ENCODE measurements at places on chromosomes 5 and 9.

DNA sequence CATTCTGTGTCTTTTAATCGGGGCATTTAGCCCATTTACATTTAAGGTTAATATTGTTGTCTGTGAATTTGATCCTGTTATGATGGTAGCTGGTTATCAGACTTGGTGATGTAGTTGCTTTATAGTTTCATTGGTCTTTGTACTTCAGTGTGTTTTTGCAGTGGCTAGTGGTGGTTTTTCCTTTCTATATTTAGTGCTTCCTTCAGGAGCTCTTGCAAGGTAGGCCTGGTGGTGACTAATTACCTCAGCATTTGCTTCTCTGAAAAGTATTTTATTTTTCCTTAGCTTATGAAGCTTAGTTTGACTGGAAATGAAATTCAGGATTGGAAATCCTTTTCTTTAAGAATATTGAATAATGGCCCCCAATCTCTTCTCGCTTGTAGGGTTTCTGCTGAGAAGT is 156.9 kb downstream of the CNTLN start:
- no peak for DNase-seq

DNA sequence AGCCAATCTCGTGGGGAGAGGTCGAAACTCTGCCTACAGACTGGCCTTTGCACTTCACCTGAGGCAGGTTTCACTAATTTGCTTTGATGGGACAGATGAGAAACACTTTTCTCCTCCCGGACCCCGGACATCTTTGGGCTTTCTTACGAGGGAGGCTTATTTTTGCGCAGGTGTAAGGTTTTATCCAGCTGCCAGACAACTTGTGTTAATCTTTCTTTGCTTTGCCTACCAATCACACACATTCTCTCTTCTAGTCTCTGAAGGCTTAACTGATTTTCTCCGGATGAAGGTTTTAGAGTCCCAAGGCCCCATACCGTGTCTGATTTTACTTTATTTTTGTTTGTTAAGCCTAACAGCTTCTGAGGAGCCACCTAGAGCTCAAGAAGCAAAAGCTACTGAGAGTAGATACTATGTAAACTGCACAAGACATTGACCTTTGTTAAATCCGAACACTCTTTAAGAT is 436 bp upstream of the EMB start:
- no peak for DNase-seq

- DNase-seq: no peak
These were observed 374.2 kb downstream of the PDE4D start for GRCh38 chr5:59519338-59519737.

DNA sequence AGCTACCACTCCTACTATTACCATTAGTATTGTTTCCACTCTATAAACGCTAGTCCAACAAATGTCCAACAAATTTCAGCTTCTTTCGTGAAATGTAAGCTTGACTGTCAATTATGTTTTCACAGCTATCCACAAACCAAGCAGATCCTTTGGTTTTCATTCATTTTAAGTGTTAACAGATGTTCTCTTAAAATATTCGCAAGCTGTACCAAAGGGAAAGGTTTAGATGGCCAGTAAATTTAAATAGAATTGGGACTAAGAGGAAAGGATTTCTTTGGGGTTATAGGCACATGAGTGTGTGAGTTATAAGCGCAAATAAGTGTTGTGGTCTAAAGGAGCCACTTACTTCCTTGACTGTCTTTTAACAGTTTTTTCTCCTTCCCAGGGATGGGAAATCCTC is 136.8 kb upstream of the ADRA1B start:
- no peak for DNase-seq

DNA sequence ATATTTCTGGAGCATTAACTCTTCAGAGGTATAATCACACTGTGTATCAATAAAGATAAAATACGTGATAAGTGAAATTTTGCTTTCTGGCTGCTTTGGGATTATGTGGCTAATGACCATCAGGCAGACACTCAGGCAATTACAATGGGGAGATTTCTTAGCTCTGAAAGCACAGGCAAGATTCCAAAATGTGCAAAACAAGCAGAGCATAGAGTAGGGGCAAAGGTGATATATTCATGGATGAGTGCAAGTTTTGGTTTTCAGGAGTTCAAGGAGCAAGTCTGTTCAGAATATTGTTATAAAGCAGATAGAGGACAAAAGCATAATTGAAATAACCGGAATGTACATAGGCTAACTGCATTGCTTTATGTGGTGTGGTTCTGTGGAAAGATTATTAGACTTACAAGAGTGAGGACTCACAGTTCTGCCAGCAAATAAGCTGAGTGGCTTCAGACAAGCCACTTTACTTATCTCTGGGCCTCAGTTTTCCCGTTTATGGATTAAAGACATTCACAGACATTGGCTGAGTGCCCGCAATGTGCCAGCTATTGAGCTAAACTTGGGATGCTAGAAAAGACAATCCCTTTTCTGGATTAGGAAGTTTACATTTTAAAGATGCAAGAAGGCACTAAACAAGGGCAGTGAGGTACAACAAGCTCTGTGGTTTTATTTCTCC is 945.6 kb upstream of the ARRDC3 start:
- no peak for DNase-seq

GRCh38 chr9:77726289-77726688 is 78.2 kb upstream of the GNA14 start:
- DNase-seq: no peak

- DNase-seq: no peak
These were observed 246.3 kb downstream of the PBX3 start for GRCh38 chr9:125993466-125993865.

DNA sequence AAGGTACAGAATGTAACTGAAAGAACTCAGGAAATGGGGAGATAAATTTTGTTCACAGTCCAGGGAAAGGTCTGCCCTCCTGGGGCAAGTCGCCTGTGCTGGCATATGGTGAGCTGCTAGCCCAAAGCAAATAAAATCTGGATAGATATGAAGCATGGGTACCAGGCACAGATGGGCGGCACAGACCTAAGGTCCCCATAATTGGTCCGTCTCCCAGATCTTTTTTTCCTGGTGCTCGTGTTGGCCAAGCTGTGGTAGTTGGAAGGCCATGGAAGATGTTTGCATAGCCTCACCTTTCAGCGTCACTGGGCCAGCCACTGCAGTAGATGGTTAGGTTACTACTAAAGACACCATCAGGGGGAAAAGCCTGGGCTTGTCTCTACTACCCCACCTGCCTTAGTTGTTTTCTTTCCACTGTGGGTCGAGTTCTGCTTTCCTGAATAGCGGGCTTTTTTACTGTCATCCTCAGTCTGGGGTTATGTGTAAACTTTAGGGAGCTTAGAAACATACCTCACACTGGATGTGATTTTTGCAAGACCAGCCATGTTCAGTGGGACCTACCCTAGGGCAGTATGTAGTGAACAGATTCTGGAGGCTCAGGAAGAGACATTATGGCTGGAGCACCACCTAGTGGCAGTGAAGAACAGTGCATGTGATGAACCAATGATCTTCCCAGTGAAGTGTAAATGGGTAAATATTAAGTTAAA is 24.2 kb upstream of the GLRX start:
- DNase-seq: no peak

DNA sequence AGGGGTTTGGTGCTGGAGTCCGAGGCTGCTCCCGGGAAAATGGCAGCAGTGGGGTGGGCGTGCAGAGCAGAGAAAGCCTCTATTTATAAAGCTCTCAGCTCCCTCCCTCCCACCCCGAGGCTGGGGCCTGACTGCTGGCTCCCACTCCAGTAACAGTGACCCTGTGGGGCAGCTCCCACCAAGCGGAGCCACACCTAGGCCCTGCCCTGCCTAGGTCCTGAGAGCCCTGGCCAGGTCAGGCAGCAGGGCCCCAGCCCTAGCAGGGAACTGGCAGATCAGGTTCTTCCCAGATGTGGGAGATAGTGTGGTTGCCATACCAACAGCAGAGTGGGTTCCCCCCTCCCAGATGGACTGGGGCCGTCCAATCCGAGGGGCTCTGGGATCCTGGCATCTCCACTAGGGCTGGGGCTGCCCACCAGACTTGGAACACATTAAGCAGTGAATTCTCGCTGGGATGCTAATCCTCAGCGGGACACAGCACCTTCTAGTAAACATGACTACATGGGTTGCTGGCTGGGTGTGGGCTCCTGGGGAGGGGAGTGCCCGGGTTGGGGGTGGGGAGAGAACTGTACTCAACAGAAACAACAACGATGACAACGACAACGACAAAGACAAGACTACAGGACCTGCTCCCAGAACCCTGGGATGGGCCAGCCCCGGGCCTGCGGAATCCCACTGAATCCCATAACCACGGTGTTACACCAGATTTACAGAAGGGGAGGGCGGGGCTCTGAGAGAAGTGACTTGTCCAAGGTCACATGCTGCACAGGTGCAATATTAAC is 1.5 kb downstream of the SH3GLB2 start:
- no peak for DNase-seq

DNA sequence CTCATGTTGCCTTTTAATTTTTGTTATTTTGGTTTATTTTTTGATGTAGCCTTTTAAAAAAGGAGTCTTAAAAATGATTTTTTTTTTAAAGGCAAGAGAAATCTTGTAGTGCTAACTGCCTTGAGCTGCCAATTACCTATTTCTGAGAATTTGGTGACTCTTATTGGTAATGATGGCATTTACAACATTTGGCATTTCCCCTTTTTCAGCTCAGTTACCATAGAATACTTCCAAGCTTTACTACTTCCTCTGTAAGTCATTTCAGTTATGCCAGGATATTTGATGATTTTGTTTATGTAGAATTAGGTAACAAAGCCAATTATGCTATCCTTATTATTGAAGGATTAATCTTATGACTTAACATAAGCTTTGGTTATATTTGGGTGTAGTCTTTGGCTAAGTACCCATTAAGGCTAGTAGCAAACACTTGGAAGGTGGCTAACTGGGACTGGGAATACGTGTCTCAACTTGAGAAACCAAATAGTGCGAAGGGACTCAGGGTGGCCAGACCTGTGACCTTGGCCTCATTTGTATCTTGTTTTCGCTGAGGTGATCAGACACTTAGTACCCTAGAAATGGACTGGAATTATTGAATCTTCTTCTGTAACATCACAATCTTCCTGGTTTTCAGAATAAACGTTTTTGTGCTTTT is 27.7 kb downstream of the CDC37L1 start:
- no peak for DNase-seq

GRCh38 chr9:88716596-88717290 is 181.8 kb downstream of the NXNL2 start:
- DNase-seq: no peak

- no peak for DNase-seq
These were observed 296.9 kb downstream of the TLE4 start for GRCh38 chr9:79868567-79869189.

DNA sequence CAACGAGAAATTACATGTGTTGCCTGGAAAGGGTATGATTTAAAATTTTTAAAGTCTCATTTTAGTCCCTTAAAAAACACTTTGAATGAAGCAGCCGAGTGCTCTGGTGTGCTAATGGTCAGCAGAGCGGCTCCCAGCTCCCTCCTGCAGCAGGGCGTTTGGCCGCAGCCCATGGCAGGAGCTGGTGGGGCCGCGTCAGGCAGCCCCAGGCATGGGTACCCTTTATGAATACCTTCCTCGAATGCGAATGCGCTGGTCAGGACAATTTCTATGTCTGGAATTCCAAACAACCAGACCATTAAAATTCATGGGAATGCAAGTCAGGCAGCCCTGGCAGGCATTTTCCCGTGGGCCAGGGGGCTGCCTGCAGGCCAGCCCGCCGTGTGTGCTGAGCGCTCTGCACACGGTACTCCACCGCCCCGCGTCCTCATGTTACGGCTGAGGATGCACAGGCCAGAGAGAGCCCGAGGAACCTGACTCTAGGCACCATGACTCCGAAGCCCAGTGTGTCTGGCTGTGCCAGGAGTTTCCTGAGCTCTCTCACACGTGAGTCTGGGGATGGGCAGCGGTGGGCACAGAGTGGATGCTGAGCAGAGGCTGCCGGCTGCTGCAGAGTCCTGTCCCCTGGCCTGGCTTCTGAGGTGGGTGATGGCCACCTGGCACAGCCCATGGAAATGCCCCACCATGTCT is 123.7 kb downstream of the WNK2 start:
- no peak for DNase-seq

DNA sequence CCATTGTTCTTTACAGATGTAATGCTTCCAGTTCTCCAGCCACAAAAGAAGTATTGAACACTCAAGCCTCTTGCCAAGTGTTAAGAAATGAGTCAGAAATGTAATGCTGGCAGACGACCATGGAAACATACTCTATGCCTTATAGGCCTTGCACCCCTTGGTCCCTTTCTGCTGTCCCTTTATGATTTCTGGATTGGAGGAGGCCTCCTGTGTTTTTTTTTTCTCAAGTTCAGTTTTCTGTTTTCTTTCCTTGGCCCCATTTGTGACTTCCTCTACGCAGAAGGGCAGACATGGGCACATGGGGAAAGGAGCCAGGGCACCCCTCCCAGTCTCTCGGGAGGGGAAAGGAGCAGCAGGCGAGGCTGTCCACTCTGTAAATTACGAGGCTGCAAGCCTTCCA is 53.4 kb downstream of the SNX18 start:
- DNase-seq: no peak

- DNase-seq: no peak
These were observed 400.7 kb downstream of the PSAT1 start for GRCh38 chr9:78697618-78698017.

Measured in GM12891 (cell line).